Cerebellar nuclear complex (tissue), 1 donor: ENCODE measurements at places on chromosomes 16 and 17.
A peak's percentile ranks its signal among the peaks of the same experiment; 100 is the strongest.

- DNase-seq = no peak
These were observed 12.5 kb downstream of the ZNF652 start for GRCh38 chr17:49349541-49349940.

GRCh38 chr17:13346081-13346533 lies 255.6 kb downstream of the HS3ST3A1 start:
- DNase-seq = no peak

DNA sequence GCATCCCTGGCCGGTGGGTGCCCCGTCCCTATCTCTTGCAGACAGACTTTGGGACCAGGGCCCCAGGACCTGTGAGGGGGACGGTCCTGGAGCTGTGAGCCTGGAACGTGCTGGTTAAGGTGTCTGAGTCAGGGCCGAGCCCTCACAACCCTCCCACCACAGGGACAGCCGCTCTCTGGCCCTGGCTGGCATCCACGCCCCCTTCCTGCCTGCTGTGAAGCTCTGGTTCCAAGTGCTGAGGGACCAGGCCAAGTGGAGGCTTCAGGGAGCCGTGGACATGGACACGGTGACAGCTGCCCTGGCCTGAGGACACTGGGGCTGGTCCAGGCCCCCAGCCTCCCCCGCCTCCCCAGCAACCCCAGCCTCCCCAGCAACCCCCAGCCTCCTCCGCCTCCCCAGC lies 6.6 kb downstream of the TSR3 start:
- DNase-seq = no peak

DNA sequence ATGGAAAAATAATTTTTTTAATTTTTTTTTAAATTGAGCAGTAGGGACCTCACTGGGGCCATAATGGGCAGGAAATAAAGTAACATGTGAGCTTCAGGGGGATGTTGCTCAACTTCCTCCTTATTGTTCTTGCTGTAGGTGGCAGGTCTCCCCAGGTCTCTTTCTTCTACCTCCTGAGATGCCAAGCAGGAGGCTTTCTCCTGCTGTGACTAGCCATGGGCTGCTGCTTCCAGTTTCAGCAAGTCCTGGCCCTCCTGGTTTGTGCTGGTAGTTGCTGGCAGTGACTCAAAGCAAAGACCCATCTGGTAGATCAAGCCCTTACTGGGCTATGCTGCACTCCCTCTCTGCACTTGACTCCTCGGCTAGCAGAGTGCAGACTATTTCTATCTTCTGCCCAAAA lies 2.3 kb downstream of the DPEP2NB start:
- DNase-seq = no peak

- no peak for DNase-seq
These were observed 184.4 kb downstream of the SNX29 start for GRCh38 chr16:12160815-12161550.

GRCh38 chr17:42392692-42393415 lies 4.6 kb upstream of the STAT3 start:
- DNase-seq = no peak

DNA sequence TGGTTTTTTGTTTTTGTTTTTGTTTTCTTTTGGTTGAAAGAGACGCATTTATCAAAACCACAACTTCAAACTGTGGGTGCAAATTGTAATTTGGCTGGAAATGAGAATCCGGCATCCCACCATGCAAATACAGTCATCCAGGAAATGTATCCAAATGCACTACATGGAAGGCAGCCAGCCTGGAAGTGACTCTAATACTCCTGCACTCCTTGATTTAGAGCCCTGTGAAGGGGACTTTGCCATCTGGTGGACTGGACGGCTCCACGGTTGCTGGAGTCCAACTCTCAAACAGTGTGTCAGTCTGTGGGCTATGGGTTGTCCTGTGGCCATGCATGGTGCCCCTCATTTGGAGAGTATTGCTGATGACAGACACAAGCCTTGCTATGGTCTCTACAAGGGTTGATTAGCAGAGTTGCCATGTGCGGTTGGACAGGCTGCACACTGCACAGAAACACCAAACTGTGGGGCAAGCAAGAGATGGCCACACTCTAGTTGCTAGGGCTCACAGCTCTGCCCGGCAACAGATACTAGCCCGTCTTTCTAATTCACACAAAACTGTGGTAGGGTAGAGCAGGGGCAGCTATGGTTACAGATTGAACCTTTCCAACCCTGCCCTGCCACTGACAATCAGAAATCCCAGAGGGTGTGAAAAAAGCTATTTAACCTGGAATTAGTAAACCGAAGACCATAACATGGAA lies 62.4 kb downstream of the VAT1L start:
- no peak for DNase-seq

- DNase-seq = no peak
These were observed 44.6 kb upstream of the LCMT1 start for GRCh38 chr16:25066747-25067631.

DNA sequence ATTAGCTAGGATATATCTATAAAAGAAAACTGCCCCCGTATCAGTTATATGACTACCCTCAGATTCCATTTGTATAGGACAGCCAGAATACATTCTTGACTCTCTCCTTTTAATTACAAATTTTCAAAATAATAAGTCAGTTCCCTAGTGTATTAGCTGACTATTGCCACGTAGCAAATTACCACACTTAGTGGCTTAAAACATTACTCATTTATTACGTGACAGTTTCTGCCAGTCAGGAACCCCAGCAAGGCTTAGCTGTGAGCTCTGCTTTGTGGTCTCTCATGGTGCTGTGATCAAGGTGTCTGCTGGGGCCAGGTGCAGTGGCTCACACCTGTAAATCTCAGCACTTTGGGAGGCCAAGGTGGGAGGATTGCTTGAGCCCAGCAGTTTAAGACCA lies 13.9 kb upstream of the SCNN1B start:
- no peak for DNase-seq

DNA sequence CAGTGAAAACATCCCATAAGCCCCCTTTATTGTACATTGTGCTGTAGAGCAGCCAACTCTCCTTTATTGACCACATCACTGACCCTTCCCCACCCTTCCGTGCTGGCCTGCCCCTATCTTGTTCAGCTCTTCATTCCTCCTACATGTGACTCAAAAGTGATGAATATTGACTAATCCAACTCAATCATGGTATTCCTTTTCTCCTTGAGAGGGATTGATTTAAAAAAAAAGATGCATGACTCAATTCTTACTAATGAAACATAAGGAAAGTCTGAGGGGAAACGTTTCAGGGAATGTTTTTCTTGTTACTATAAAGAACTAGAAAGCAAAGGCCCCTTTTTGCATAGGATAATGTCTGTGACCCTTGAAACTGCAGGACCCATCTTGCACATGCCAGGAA lies 125.2 kb upstream of the SOX9 start:
- DNase-seq = no peak

DNA sequence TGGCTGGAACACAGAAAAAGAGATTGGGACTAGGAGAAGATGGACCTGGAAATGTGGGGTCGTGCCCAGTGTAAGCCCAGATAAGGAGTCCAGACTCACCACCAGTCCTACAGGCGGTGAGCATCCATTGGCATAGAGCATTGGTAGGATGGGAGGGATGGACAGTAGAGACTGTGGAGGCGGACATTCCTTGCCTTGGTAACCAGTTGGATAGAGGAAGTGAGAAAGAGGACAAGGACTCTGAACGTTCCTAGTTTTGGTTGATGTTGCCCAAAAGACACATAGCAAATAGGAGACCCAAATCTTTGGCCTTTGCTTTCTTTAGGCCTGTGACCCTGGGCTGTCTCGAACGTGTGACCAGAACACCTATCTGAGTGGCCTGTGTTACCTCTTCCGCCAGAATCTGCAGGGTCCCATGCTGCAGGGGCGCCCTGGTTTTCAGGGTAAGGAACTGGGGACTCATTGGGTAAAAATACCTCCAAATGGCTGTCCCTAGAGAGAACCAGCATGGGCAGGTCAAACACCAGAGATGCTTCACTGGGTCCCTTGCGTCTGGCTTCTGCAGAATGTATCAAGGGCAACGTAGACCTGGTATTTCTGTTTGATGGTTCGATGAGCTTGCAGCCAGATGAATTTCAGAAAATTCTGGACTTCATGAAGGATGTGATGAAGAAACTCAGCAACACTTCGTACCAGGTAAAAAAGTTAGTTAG lies 6.4 kb downstream of the ITGAL start:
- no peak for DNase-seq

- DNase-seq = no peak
These were observed 13.2 kb downstream of the ZFPM1 start for GRCh38 chr16:88466175-88466862.

DNA sequence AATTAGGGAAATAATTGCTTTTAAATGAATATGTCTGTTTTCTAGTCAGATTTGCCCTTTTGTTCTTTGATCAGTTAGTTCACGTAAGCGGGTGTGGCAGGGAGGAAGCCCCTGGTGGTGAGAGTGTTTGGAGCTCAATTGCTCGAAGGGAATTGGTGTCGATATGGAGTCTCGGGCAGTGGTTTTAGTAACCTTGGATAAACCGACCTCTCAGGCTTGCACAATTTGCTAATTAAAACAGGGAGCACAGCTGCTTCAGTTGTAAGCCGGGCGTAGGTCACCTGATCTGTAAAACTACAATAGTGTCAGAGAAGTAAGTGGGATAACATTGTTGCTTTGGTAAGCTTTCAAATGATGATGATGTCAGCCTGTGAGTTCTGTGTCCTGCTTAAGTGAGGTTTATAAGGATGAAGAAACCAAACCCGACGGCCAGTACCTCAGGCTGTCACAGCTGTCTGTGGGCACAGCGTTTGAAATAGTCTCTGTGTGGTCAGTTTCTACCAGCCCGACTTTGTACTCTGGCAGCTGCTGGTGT lies 2.9 kb downstream of the ZNF750 start:
- DNase-seq = no peak

DNA sequence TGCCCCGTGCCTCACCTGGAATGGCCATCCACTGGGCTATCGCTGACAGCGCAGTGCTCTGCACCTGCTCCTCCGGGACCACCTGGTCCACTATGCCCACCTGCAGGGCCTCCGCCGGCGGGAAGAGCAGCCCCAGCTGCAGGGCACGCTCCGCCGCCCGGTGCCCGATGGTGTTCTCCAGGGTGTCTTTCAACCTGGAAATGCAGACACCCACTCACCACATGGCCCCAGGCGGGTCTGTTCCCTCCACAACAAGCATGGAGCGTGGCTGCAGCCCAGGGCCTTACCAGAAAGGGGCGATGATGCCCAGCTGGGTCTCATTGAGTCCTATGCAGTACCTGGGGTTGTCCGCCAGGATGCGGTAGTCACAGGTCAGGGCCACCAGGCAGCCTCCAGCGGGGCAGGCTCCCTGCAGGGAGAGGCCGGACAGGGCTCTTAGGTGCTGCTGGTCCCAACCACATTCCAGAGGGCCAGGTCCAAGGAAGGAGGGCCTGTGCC lies 6.8 kb downstream of the DNASE1L2 start:
- no peak for DNase-seq

- no peak for DNase-seq
These were observed 1.0 kb downstream of the CSNK2A2 start for GRCh38 chr16:58196898-58197313.

- DNase-seq = no peak
These were observed 477.5 kb upstream of the HSBP1 start for GRCh38 chr16:83330251-83330650.

DNA sequence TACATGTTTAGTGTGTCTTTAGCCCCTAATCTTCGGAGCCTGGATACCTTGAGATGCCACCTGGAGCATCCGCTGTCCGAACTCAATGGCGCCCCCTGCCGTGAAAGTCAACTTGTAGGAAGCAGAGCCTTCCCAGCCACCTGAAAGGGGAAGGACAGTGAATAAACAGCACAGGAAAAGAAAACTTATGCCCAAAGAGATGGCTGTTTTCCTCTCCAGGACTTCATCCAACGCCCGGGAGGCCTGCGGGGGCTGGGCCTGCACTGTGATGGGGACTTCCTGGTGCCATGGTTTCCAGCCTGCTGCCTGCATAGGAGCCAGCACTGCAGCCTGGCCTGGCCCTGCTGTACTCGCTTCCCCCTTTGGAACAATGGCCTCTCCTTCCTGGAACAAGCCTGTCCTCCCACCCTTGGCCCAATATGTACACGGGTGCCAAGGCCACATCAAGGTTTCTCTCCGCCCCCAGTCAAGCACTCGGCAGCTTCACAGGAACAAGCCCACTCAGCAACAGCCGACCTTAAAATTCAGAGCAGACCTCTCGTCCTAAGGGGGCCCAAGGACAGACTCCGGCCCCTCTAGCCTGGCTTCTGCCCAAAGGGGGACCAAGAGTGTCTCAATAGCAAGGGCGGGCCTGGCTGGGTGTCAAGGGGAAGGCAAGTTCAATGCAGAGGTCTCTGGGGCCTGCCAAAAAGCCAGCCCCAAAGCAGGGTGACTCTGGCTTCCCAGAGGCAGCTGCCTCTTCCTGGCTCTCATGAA lies 4.5 kb upstream of the UNC13D start:
- peak; percentile 38 for DNase-seq

GRCh38 chr17:78122931-78123249 lies 5.7 kb downstream of the TMC6 start:
- DNase-seq = no peak

DNA sequence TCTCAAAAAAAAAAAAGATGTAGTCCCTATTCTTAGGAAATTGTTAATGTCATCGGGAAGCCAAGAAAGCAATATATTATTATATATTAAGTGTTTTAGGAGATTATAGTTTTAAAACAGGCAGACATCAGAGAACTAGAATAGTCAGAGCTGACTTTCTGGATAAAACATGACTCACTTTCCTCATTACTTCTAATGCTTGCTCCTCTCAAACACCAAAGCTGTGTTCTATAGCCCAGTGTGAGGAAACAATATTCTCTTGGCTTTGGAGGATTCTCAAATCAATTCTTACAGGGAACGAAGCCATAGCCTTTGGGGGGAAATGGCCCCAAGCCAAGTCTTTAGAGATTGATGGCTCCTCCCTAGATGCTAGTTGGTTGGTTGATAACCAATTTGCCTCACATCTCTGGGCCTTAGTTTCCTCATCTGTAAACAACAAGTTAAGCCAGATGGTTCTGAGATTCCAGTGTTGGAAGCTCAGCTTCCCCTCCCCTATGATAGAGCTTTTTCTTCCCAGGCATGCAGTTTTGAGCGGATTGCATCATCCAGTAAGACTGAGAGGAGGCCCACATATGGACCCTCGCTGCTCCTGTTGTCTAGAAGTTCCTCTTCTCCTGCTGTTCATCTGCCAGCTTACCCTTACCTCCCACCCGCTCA lies 12.4 kb downstream of the NMT1 start:
- no peak for DNase-seq

- no peak for DNase-seq
These were observed 12.5 kb downstream of the NPTX1 start for GRCh38 chr17:80463784-80464400.

DNA sequence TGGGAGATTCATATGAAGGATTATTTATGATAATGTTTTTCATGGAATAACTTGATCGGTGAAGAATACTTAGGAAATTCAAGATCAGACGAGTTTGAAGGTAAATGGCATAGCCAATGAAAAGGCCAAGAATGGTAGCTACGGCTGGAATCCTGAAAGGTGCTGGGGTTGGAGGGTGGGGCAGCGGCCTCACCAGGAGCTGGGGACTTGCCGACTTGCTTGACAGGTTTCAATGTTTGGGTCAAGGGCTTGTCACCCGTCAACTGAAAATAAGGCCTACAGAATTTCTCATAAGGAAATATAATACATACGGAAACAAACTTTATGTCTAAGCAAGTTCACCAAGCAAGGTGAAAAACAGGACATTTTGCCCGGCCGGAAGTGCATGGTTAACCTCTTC lies 9.9 kb downstream of the CRYM start:
- no peak for DNase-seq

- no peak for DNase-seq
These were observed 550.1 kb upstream of the CDH8 start for GRCh38 chr16:62586128-62586862.

- DNase-seq = no peak
These were observed 90.9 kb downstream of the SPAG9 start for GRCh38 chr17:51029568-51030463.

GRCh38 chr17:61443475-61443882 lies 8.7 kb upstream of the TBX4 start:
- no peak for DNase-seq
